ENCODE measurements at places on chromosomes 4 and X. TPM values are rescaled to one million over a fixed set of nuclear protein-coding genes. Genes with fewer than 3 reads are reported as not detected.

TMEM255A gene
- total RNA-seq, result 0.20 TPM

SOX3 gene
- 8.5 TPM for total RNA-seq

ETDA gene
- total RNA-seq, result not detected

DNA sequence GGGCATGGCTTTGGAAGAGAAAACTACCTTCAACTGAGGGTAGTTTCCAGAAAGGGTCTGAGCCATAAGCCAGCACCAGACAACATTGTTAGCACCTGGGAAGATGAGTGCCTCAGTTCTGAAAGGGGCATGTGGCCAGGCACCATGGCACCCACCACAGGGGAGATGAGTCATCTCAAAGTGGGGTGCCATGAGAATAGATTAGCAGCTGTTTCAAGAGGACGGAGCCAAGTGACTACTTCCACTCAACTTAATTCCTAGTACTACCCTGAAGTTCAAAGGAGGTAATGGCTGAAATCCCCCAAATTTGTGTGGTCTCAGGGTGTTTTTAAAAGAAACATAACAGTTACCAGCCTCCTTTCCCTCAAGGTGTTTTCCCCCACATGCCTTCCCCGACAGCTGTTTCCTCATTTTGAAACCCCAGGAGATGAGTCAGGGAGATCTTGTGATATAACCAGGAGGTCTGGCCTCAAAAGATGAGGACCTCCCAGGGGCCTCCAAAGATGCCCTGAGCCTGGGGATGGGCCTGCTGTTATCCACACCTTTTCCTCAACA, 27.8 kb upstream of the FTHL17 start:
- no peaks in the 10 kb centered on the region for H3K4me1 ChIP-seq
- H3K36me3 ChIP-seq, result peaks cover 5% of the 10 kb centered on the region
- no peaks in the 10 kb centered on the region for H3K27me3 ChIP-seq
- H3K4me3 ChIP-seq, result no peak overlapping the region
- H3K27ac ChIP-seq, result no peak overlapping the region

DNA sequence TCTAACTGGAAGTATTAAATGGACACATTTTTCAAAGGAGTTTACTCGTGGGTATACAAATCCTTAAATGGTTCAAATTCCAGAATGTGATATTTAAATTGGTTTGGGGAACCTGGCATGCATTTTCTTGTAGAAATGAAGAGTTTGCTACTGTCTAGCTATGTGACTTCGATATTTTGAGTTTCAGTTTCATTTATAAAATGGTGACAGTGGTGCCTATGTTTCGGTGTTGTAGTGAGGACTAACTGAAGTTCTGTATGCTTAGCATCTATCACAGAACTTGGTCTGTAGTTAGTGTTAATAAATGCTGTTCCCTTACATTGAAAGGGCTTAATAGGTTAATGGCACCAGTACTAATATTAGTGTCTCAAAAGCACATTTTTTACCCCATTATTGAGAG, 29.4 kb downstream of the TRPC5 start:
- no peaks in the 10 kb centered on the region for H3K36me3 ChIP-seq
- no peak overlapping the region for H3K4me3 ChIP-seq
- H3K27me3 ChIP-seq, result no peaks in the 10 kb centered on the region

- peaks cover 8% of the 10 kb centered on the region for H3K36me3 ChIP-seq
- no peak overlapping the region for H3K27ac ChIP-seq
- no peak overlapping the region for H3K4me3 ChIP-seq
- no peak for DNase-seq
- H3K27me3 ChIP-seq, result no peaks in the 10 kb centered on the region
- no peaks in the 10 kb centered on the region for H3K4me1 ChIP-seq
Measured at GRCh38 chr4:143420227-143420626, 83.6 kb downstream of the GAB1 start.

Data from H9 (cell line).